ENCODE measurements at places on chromosomes 6 and 20.

DNA sequence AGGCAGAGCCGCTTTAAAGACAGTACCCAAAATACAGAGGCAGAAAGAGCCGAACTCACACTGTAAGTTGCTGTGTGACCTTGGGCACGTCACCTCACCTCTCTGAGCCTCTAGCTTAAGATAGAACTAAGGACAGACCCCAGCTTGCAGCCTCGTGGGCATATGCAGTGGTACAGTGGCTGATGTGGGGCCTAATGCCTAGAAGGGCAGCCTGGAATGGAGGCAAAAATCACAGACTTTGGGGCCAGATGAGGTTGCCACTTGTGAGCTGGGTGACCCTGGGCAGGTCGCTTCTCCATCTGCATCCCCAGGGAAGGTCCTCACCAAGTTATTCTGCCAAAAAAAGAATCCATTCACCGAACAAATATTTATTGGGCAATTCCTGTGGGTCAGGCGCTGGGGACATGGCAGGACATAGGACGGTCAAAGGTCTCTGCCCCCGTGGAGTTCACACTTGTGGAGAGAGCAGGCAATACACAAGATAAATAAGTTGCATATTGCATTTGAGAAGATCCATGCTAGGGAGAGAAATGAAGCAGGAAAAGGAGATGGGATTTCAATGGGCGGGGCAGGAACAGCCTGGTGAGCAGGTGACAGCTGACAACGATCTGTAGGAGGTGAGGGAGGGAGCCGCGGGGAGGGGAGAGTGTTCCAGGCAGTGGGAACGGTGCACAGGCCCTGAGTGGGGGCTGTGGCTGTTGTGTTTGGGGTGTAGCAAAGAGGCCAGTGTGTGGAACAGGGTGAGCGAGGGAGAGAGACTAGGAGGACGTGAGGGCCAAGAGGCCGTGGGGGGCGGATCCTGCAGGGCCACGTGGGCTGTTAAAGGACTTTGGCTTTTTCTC lies 115.2 kb downstream of the CEBPB start:
- no peak for DNase-seq

- DNase-seq, result no peak
These were observed 29.7 kb downstream of the RREB1 start for GRCh38 chr6:7137335-7138045.

DNA sequence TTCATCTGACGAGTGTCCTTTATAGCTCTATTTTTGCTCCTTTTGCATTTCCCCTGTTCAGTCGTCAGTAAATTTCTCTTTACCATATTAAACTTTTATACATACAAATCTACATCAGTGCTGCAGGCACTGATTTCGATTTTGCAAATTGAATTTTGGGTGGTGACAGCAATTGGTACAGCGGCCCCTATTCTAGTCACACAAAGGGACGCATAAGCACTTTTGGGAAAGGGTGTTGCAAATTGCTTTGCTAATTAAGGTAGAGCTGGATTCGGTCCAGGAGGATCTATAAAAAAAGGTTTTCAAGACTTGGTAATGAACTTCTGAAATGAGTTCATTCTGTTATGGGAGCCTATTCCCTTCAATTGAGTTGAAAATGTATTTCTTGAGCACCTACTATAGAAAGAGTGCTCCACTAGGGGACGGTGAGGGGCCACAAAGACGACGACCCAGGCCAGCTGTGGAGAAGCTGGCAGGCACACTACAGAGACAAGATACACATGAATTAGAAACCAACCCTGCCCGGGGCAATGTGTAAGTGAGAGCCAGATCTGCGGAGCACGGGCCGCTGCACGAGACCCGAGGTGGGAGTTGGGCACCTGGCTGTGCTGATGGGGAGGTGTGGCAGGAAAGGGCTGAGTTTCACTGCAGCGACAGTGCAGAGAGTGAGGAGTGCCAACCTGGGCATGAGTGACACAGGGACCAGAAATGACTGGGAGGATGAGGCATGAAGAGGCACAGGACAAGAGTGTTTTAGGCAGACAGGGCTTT lies 5.4 kb downstream of the UQCC2 start:
- DNase-seq, result no peak

- DNase-seq, result no peak
These were observed 16.9 kb downstream of the RBM38 start for GRCh38 chr20:57408131-57408530.

Data from stimulated activated CD8-positive, alpha-beta memory T cell treated with anti-CD3 and anti-CD28 coated beads, Interleukin-4, amount 100 ng/mL, for 1 hour (primary cell).